ENCODE measurements at places on chromosomes 11 and 22. TPM values are rescaled to one million over a fixed set of nuclear protein-coding genes. Genes with fewer than 3 reads are reported as not detected.

The CCDC89 gene
- 1.6 TPM for polyA plus RNA-seq

The FAM227A gene
- polyA plus RNA-seq: 0.56 TPM

The IGSF22 gene
- polyA plus RNA-seq: not detected

The PTGDR2 gene
- 0.10 TPM for polyA plus RNA-seq

The BIK gene
- polyA plus RNA-seq: 1.6 TPM

- DNase-seq: peak; percentile 62
Observed at GRCh38 chr22:46074771-46075551, 75.4 kb upstream of the PPARA start.

DNA sequence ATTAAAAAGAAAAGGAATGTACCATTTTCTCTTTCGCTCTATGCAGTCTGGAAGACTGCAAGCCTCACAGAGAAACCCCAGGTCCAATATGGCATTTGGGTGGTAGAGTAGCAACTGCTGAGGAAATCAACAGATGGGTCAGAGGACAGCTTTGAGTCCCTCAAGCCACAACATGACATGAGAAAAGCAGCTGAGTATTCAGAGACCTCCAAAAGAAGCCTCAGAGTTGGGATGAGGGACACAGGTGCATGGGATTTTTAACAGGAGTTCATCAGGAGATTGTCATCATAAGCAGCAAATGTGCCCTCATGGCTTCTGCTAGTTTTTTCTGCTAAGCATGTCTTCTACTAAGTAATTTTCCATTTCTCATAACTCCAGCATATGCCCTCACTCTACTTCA lies 111.6 kb downstream of the BLID start:
- DNase-seq: no peak

DNA sequence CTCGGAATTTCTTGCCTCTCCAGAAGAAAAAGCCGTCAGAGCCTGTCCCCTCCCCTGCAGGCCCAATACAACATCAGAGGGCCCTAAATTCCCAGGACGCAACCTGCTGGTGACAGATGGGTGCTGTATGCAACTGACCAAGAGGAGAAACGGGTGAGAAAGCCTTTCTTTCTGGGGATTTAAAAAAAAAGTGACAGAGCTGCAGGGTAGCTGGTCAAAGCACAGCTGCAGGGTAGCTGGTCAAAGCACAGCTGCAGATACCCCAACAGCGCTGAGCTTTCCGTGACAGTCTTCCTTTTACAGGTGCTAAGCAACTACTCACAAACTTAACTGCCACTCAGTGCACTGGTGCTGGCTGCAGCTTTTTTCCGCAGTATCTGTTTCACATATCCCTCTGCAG lies 17.8 kb downstream of the AP1B1 start:
- DNase-seq: no peak

- peak; percentile 16 for DNase-seq
Observed at GRCh38 chr22:22939588-22940368, 52.2 kb downstream of the IGLL5 start.

- DNase-seq: no peak
Observed at GRCh38 chr22:47567126-47568090, 805.0 kb downstream of the TBC1D22A start.

GRCh38 chr11:23574149-23574548 lies 713.9 kb upstream of the CCDC179 start:
- DNase-seq: no peak

GRCh38 chr11:85483861-85484260 lies 143.3 kb downstream of the DLG2 start:
- no peak for DNase-seq

DNA sequence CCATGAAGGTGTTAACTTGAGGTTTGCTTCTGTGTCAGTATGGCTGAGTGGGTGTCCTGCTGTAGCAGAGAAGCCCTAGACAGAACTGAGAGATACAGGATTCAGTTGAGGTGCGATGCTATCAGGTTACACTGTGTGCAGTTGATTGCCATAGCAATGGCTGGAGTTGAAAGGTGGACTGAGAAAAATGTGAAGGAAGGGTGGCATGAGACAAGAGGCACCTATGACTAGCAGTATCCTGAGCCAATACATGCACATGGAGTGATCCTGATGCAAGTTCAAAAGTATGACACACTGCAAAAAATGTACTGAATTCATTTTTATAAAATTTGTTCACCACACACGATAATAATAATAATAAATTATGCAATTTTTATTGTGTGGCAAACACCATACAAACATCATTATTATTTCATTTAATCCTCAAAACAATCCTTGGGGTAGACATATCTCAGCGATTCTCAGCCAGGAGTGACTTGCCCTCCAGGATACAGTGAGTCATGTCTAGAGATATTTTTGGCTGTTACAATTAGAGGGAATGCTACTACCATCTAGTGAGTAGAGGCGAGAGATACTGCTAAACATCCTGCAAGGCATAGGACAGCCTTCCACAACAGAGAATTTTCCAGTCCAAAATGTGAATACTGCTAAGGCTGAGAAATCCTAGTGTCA lies 3.9 kb upstream of the PIWIL4 start:
- DNase-seq: no peak

- DNase-seq: no peak
Observed at GRCh38 chr11:132962041-132962440, 570.3 kb downstream of the OPCML start.

GRCh38 chr22:30057375-30057774 lies 22.9 kb upstream of the HORMAD2 start:
- no peak for DNase-seq

- DNase-seq: peak; percentile 62
Observed at GRCh38 chr11:33829430-33830141, 55.3 kb upstream of the FBXO3 start.

DNA sequence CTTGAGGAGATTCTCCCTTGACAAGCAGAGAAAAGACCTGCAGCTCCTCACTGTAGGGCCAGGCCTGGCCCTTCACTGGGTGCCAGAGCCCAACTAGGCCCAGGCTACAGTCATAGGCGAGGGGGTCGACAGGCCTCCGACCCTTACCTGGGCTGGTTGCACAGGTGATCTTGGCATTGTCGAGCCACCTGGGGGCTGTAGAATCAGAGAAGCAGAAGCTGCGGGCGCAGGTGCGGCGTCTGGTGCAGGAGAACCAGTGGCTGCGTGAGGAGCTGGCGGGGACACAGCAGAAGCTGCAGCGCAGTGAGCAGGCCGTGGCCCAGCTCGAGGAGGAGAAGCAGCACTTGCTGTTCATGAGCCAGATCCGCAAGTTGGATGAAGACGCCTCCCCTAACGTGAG lies 6.9 kb upstream of the RAB1B start:
- no peak for DNase-seq

- no peak for DNase-seq
Observed at GRCh38 chr11:112615891-112616290, 345.3 kb upstream of the NCAM1 start.

DNA sequence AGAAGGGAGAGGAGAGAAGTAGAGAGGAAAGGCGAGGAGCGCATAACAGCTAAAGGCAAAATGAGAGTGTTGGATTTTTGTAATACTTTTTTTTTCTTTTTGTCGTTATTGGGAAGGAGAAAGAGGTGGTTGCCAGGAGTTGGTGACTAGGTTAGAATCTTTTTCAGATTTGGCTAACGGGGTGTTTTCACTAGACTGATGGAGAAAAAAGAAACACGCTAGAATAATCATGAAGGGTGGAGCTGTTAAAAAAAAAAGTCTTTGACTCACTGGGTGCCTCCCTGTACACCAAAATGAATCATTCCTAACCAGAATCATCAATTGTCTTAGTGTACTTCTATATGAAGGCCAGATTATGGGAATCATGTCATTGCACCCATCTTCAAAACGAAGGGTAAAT lies 12.7 kb downstream of the BLID start:
- DNase-seq: no peak

- peak; percentile 92 for DNase-seq
Observed at GRCh38 chr11:114162719-114163123, 103.2 kb downstream of the ZBTB16 start.

DNA sequence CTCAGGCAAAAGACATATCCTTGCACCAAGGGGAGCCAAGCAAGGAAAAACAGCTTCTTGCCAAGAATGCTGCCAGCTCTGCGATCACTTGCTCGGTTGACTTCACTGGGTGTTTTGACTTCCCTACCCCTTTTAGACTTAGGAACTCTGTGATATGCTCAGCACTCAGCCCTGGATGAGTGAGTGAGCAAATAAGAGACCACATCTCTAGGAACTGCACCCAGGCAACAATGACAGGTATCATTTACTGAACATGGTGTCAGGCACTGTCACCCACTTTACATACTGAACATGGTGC lies 3.7 kb upstream of the IRAG1 start:
- DNase-seq: no peak
